WTC11 (cell line): ENCODE measurements at places on chromosomes 7 and 10. TPM values are rescaled to one million over a fixed set of nuclear protein-coding genes. Genes with fewer than 3 reads are reported as not detected.

DNA sequence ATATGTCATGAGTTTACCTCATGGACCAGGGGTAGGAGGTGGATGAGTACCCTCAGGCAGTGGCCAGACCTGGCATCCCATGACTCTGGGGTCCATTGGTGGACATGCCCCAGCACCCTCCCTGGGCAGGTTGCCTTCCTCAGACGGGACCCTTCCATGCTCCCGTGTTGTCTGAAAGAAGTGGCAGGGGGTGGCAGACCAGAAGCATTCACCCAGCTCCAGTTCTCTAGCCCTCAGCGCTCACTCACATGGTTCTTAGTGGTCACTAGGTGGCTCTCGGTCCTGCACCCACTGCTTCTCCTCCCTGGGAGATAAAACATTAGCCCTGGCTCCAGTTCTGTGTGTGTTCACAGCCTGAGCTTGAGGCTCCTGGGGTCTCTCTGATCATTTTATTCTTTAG, 6.0 kb downstream of the RBP3 start:
- no peak for DNase-seq

DNA sequence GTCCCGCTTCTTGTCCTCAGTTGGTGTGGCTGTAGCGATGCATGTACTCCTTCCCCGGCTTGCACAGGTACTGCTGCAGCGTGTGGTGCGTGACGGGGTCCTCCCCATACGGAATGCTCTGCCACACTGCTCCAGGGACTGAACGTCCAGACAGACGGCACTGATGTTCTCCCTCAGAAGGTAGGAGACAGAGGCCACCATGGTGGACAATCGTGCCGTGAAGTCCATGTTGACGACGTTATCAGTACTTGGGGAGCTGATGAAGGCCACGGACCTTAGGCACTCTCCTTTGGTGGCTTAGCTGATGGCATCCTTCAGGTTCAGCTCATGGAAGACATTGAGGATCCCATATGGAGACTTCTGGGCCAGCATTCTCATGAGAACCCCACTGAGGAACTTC, 37.4 kb downstream of the AGAP6 start:
- DNase-seq, result no peak

GRCh38 chr7:15972862-15973275, 286.4 kb upstream of the MEOX2 start:
- no peak for DNase-seq

GRCh38 chr7:27103489-27104226, 1.2 kb upstream of the HOXA2 start:
- no peak for DNase-seq

EN2 gene
- not detected in 3 replicates for total RNA-seq

EPO gene
- 0.63 to 0.76 TPM (median 0.66 TPM) in 3 replicates for total RNA-seq

CDNF gene
- total RNA-seq, result 0.27 to 1.4 TPM (median 0.41 TPM) in 3 replicates

DNA sequence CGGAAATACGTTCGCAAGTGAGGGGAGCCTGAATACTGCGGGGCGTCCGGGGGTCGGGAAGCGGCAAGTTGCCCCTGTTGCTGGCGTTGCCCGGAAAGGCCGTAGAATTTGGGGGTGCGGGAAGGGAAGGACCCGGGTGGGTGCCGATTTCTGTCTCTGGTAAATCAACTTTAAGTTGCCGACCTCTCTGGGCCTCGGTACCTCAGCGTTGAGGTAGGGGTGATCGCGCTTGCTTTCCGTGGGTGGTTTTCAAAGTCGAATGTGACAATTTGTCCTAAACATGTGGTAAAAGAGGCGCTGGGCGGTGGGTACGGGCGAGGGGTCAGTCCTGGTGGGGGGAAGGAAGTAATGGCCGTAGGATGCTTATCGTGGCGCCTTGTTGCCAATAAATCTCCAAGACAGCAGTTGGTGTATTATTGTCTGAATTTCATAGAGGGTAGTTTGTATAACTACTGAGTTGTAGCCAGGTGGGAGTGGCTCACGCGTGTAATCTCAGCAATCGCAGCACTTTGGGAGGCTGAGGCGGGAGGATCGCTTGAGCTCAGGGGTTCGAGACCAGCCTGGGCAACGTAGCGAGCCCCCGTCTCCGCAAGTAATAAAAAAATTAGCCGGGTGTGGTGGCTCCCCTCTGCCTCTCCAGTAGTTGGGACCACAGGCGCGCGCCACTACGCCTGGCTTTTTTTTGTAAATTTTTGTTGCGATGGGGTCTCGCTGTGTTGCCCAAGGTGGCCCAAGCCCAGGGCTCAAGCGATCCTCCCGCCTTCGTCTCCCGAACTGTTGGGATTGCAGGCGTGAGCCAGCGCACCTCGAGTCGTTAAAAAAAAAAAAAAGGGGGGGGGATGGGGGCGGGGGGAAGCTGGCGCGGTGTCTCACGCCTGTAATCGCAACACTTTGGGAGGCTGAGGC, 644 bp downstream of the BUD23 start:
- no peak for DNase-seq

LRRC17 gene
- total RNA-seq, result 1.4 to 1.8 TPM (median 1.6 TPM) in 3 replicates

- no peak for DNase-seq
Observed at GRCh38 chr10:128147064-128147463, 20.8 kb upstream of the MKI67 start.

DNA sequence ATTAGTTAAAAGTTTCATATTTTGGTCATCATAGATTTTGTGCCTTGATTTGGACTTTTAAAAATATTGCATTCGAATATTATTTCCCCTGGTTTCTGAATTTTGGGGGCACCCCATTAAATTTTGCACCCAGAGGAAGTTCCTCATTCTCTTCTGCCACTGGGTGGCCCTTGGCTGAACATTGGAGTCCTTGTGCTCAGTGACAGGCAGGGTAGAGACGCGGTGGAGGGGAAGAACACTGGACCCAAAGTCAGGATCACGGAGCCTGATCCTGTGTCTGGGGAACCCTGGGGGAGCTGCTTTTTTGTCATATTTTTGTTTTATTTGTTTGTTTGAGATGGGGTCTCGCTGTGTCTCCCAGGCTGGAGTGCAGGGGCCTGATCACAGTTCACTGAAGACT, 74.7 kb downstream of the MKI67 start:
- no peak for DNase-seq

- no peak for DNase-seq
Observed at GRCh38 chr7:103636153-103636552, 190.1 kb upstream of the SLC26A5 start.

DNA sequence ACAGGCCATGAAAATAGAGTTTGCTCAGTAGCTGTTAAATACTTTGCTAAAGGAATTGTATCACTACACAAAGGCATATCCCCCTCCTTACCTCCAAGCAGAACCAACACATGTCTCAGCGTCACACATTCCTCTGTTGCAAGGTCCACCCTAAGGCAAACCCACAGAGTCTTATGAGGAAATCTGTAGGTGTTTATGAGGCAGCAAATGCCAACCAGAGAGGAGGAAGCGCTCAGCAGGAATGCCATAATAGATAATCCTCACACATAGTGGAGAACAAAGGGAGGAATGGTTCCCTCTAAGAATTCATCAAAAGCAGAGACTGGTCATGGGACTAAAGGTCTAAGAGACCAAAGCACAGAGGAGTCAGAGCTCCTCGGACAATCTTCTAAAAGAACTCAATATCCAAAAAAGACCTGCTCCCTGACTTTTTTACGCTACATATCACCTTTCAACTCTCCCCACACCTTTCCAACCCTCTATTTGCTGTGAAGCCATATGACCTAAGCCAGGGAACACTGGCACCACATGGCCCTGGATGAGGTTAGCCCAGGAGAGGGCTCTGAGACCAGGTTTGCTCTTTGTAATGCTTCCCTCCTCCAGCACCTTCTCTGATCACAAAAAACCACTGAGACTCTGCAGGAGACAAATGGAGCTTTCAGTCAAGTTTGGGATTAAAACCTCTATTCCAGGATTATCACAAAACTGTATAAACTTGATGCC, 7.3 kb downstream of the SLC25A13 start:
- no peak for DNase-seq

GRCh38 chr10:102409604-102410428, 8.8 kb downstream of the PSD start:
- peak; percentile 40 for DNase-seq

GRCh38 chr7:99325001-99325493, 651 bp upstream of the ARPC1A start:
- DNase-seq, result no peak

SVOPL gene
- total RNA-seq, result 1.9 to 2.7 TPM (median 2.2 TPM) in 3 replicates

DNA sequence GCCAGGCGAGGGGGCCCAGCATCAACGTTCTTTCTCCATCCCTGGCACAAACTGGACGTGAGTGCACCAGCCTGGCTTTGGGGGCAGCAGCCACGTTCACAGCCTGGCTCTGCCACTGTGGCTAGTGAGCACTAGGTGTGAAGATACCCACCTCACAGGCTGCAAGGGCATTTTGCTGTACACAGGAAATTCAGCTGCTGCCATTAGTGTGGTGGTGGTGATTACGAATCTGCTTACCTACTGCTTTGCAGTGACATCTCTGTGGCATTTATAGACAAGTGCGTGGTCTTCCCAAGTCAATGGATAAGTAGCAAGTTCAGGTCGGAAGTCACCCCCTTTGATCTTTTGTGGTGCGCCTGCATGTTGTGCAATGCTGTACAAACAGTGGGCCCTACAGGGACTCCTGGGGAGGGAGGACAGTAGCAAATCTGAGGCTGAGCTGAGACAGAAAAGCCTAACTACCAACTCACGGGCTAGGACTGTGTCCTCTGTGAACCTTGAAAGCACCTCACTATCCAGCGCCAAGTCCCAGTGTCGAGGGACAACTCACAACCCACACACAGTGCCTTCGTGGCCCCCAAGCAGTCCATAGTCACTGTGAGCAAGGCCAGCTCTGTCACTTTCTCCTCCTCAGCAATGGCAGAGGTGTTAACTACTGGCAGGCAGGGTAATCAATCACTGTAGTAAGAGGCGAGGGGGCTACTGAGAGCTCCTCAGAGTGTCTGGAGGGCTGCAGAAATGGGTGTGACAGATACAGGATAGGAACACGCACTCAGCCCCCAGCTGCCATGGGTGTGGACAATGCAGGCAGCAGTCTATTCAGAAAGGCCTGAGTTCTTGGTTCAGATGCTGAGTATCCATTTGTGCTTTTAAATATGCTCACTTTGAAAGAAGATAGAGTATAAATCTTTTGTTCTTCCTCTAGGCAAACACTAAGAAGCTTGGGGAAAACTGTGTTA, 17.0 kb upstream of the MMP21 start:
- no peak for DNase-seq

DNA sequence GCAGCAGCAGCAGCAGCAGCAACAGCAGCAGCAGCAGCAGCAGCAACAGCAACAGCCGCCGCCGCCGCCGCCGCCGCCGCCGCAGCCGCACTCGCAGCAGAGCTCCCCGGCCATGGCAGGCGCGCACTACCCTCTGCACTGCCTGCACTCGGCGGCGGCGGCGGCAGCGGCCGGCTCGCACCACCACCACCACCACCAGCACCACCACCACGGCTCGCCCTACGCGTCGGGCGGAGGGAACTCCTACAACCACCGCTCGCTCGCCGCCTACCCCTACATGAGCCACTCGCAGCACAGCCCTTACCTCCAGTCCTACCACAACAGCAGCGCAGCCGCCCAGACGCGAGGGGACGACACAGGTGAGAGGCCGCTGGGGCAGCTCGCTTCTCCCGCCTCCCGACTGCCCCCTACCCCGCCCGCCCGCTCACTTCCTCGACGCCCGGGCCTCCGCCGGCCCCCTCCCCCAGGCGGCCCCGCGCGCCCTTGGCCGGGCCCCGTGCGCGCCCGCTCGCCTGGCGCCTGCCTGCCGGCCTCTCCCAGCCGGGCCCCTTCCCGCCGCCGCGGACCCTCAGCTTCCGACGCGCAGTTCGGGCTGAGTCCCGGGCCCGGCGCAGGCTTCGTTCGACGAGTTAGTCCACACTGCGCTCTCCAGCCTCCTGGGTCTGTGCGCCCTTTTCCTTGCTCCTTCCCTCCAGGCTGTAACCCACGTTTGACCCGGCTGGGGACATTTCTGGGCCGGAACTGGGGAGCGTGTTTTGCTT, 882 bp downstream of the DLX6 start:
- DNase-seq, result peak; percentile 76

PDE6C gene
- not detected in 3 replicates for total RNA-seq

- DNase-seq, result no peak
Observed at GRCh38 chr10:87991946-87992345, 128.5 kb downstream of the PTEN start.

GRCh38 chr7:50185208-50185607, 92.2 kb upstream of the ZPBP start:
- no peak for DNase-seq

GRCh38 chr10:55220975-55221374, 419.9 kb upstream of the PCDH15 start:
- DNase-seq, result no peak

DNA sequence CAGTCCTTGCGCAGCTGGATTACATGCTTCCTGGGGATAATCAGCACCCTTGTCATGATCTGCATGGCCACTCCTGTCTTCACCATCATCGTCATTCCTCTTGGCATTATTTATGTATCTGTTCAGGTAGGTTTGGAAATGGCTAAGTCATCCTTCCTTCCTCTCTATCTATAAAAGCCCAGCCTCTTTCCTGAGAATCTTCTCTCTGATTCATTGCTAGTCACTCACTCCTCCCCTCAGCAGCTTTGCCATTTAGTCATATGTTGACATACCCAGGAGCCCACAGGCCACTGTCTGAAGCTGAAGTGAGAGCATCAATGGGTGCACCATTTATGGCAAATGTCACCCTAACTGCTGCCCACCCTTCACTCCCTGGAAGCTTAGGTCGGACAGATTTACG, 52.0 kb downstream of the ABCC2 start:
- DNase-seq, result no peak

OR6V1 gene
- total RNA-seq, result not detected in 3 replicates
